HCEC 1CT (cell line): ENCODE measurements at places on chromosomes 7 and 10.

DNA sequence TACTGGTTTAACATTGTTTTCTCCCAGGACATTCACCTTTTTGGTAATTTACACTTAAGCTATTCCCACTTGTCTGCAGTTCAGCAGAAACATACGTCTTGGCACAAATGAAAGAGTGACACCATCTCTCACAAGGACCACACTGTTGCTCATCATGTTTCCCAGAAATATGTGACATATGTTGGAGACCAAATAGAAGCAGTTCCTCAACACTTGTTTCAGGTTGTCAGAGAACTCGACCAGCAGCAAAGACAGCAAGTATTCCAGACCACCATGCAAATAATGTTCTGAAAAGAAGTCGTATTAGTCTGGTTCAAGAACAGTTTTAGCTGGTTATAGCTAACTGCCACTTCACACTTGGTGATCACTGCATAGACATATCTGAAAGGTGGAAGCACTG is 81.3 kb upstream of the KLF6 start:
- no peak for DNase-seq

DNA sequence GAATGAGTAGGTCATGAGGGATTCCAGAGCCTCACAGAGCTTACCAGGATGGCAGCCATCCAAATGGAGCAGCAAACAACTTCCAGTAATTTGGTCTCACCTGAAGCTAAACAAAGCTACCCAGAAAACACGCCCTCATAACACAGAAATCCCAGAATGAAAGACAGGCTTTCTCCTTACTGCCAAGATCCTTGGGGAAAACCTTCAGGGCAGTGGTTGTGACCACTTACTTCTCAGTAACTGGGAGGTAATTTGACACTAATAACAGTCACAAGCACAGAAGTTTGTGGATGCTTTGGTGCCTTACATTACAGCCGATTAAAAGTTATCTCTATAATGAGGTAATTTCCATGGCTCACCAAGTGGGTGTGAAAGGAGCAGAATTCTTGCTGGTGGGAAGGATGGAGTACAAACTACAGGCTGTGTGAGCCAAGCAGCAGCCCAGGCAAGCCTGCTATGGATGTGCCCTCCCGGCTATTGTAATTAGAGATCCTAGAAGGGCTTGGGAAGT is 10.4 kb downstream of the WDR91 start:
- DNase-seq = no peak

GRCh38 chr7:139698278-139698677 is 79.5 kb downstream of the HIPK2 start:
- no peak for DNase-seq

- no peak for DNase-seq
Measured at GRCh38 chr7:107394276-107394675, 75.6 kb upstream of the GPR22 start.

DNA sequence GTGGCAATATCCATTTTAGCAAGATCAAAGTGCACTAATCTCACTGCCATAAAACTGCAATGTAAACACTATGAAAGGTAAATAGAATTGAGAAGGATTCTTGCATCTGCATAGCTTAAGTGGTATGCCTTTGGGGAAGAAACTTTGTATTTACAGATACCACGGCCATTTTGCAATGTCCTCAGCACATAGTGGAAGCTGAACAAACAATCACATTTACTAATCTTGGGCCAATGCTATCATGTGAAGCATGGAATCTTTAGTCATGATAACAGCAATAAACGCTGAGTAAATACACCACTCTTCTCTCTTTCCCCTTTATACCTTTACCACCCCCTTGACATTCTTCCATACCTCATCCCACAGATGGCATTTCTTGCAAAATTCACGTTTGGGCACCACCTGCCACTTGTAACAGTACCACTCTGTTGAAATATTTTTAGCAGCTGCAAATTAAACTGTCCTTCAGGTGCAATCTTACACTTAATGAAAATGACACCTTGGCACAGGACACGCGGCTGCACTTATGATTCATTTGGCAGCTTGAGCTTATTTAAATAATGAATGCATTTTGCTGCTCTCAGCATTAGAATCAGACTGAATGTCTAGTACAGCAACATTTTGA is 171.8 kb downstream of the SEMA3A start:
- no peak for DNase-seq

DNA sequence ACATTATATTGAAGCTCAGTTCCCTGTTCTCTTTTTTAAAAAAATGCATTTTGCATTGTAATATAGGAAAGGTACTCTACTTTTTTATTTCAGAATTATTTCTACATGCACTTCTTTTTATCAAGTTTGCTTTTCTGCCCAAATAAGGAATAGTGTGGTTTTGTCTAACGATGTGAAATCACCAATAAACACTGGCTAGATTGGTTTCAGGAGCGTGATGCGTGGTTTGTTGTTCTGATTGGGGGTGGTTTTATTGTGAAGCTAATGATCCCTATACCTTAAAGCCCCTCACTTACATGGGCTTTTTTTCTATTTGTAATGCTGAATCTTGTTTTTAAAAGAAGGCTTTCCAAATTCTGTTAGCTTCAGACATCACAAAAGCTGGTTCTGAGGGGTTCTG is 17.6 kb downstream of the ENTPD7 start:
- peak; percentile 36 for DNase-seq

- DNase-seq = peak; percentile 80
Measured at GRCh38 chr7:40199076-40199802, 64.4 kb downstream of the SUGCT start.

DNA sequence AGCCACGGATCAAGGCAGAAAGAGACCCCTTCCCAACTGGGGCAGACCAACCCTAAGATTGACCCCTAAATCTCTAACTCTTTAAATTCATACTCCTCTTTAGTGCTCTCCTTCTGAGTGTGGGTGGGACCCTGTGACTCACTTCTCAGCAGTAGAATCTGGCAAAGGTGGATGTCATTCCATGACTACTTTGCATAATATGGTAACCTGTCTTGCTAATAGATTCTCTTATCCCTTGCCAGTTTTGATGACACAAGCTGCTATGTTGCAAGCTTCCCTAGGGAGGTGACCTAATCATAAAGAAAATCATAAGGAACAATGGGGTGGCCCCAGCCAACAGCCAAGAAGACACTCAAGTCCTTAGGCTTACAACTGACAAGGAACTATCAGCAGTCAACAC is 155.4 kb upstream of the VWC2 start:
- no peak for DNase-seq
